ENCODE measurements at places on chromosomes 13 and 19. TPM values are rescaled to one million over a fixed set of nuclear protein-coding genes. Genes with fewer than 3 reads are reported as not detected.

Gene ATP11A
- 43.8 TPM for total RNA-seq

Gene GARIN5A
- 1.1 TPM for total RNA-seq

Gene SSC5D
- total RNA-seq = 3.7 TPM

Gene GNG7
- 1.3 TPM for total RNA-seq

Gene EDNRB
- total RNA-seq = 90.2 TPM

Gene MAST3
- 11.6 TPM for total RNA-seq

Gene CGB1
- not detected for total RNA-seq

Gene APLP1
- 10.1 TPM for total RNA-seq

Gene PEAK3
- 9.1 TPM for total RNA-seq

Gene ZNF20
- 2.7 TPM for total RNA-seq

Gene GNA15
- 10.2 TPM for total RNA-seq

Gene ERICH6B
- total RNA-seq = not detected

Gene METTL21C
- total RNA-seq = not detected

Gene DAND5
- 0.56 TPM for total RNA-seq

Gene VSTM2B
- not detected for total RNA-seq

Gene TTYH1
- total RNA-seq = not detected

Gene PDX1
- total RNA-seq = not detected

Gene FFAR3
- 1.4 TPM for total RNA-seq

Gene CPAMD8
- 4.7 TPM for total RNA-seq

Gene THAP8
- 10.4 TPM for total RNA-seq

Gene MYH14
- 10.1 TPM for total RNA-seq

Gene ZNF878
- total RNA-seq = 1.9 TPM

Gene C13orf46
- 2.3 TPM for total RNA-seq

Gene CERS1
- total RNA-seq = not detected

Gene FBXL3
- 62.3 TPM for total RNA-seq

Gene ARL11
- 1.8 TPM for total RNA-seq

Gene RGL3
- 5.9 TPM for total RNA-seq

Gene YJEFN3
- total RNA-seq = 0.96 TPM

Gene CYP2A6
- total RNA-seq = not detected

Gene CEACAM4
- not detected for total RNA-seq

Gene ZNF121
- 28.5 TPM for total RNA-seq

Gene TMEM150B
- 26.2 TPM for total RNA-seq

Gene CCDC169
- 0.36 TPM for total RNA-seq

Gene ZIM2
- 0.88 TPM for total RNA-seq

Gene GAPDHS
- not detected for total RNA-seq

Gene PROZ
- not detected for total RNA-seq

Gene ALKBH6
- total RNA-seq = 21.8 TPM

Gene SIGLEC8
- not detected for total RNA-seq

Gene SERPINE3
- total RNA-seq = not detected

Gene RGCC
- 199 TPM for total RNA-seq

Gene FUT6
- not detected for total RNA-seq

Measured in omental fat pad (tissue), 4 donors.